ENCODE measurements at places on chromosomes 2 and 18.

DNA sequence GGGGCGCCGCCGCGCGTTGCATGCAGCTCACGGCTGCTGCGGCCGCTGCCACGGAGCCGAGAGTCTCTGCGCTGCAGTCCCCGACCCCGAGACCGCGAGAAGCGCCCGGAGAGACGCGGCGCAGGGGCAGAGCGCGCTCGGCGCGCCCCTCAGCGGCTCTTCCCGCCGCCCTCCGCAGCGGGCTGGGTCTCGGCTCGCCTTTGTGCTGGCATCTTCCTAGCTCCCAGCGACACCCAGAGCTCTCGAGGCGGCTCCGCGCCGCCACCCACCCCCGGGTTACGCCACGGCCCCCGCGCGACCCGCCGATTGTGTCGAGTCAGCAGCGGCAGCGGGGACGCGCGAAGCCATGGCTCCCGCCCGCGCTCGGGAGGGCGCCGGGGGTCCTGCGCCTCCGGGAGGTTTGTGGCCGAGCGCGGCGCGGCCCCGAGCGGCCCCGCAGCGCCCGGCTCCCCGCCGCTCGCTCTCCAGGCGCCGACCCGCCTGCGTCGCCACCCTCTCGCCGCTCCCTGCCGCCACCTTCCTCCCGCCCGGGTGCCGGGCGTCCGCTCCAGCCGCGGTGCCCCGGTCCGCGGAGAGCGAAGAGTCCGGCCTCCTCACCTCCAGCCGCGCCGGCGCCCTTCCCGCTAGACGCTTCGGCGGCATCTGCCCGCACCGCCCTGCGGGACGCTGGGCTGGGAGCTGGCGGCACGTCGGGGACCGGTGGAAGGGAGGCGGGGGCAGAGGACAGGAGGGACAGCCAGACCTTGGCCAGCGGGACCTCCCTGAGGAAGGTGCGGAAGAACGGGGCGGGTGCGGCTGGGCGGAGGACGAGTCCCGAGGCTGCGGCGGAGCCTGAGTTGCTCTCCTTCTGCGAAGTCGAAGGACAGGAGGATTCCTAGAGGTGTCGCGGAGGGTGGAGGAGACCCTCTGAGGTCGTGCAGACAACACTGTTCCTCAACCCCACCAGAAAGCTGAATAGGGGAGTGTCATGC, 46.3 kb upstream of the CCDC150 start:
- DNase-seq = peak; percentile 82

DNA sequence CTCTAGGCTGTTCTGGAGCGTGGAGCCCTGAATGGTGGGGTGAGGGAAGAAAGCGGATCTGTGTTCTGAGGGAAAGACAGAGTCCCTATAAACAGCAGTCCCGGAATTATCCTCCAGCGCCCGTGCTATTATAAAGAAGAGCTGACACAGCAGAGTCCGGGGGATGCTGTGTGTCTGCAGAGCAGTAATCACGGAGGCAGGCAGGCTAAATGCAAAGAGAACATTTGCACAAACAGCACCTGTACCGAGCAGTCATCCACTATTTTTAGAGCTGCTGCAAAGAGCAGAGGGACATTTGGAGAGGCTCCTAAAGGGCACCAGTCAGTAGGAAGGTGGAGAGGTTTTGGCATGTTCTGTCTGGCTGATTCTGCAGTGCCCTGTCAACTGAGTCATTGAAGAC, 293.8 kb upstream of the SLC14A2 start:
- no peak for DNase-seq

DNA sequence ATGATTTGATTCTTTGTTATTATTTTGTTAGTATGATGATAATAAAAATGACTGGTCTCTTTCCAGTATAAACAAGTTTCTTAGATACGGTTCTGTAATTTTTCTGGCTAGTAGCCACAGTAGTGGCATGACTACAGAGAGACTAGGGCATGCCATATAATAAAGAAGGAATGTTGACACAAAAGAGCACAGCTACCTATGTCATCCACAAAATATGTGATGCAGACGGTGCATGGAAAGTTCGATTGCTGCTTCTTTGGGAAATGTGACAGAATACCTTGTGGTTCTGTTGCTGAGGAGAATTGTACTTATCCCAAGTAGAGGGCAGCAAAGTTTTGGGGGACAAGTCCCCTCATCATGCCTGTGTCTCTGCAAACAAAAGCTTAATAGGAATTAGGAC, 26.1 kb upstream of the SETBP1 start:
- peak; percentile 68 for DNase-seq

GRCh38 chr18:13793819-13794218, 30.1 kb upstream of the MC5R start:
- no peak for DNase-seq

DNA sequence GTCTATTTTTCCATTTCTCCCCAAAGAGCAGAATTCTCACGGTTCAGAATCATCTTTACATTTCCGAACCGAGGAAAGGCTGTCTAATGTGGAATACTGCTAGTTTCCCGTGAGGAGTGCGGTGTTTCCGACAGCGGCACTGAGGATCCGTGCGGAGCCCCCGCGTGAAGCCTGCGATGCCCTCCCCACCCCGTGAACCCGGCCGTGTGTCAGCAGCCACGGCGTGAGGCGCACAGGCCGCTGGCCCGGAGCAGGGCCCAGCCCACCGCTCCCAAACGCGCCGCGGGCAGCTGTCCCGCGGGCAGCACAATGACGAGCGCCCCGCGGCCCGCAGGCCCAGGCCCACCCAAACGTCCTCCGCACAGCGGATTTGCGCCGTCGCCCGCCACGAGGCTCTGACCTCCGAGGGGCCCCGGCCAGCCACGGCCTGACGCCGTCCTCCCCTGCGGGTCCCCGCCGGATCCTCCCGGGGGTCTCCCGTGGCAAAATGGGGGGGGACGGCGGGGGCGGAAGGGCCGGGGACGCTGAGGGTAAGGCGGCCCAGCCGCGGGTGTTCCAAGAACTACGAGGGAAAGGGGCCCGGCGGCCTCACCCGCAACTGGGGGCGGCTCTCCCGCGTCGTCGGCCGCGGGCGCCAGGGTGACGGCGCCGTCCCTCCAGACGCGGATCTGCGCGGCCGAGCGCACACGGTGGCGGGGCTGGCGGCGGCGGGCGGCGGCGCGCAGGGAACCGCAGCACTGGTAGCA, 796 bp downstream of the SPIRE1 start:
- peak; percentile 76 for DNase-seq
